Neural progenitor cell (in vitro differentiated cells): ENCODE measurements at places on chromosomes 5 and 9. TPM values are rescaled to one million over a fixed set of nuclear protein-coding genes. Genes with fewer than 3 reads are reported as not detected.
A peak's percentile ranks its signal among the peaks of the same experiment; 100 is the strongest.

DNA sequence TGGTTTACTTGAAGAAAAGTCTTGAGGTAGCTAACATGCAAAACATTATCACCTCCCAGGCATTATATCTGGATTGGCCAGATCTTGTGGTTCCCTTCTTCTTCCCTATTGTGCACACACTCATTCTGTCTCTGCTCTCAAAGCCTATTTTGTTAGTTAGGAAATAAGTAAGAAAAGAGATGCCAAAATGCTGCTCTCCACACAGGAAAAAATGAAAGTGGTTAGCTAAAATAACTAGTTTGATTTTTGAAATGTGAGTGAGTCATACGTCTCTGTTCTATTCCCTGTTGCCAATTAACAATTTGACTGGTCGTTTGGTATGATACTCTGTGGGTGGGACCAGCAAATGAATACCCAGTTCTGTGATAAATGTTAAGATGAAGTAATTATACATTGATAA lies 28.1 kb downstream of the LMNB1 start:
- no peak overlapping the region for H3K4me3 ChIP-seq
- no peak for DNase-seq
- H3K27me3 ChIP-seq = no peaks in the 10 kb centered on the region
- peaks cover 33% of the 10 kb centered on the region for H3K36me3 ChIP-seq
- no peak overlapping the region for H3K27ac ChIP-seq

- peaks cover 13% of the 10 kb centered on the region for H3K4me1 ChIP-seq
- no peak overlapping the region for H3K4me3 ChIP-seq
- no peak overlapping the region for H3K27ac ChIP-seq
- no peaks in the 10 kb centered on the region for H3K36me3 ChIP-seq
- DNase-seq = peak; percentile 92
- peaks cover 99% of the 10 kb centered on the region for H3K27me3 ChIP-seq
Measured at GRCh38 chr5:151917904-151918303, 6.7 kb downstream of the GLRA1 start.

GRCh38 chr9:109269081-109269480 lies 51.8 kb downstream of the EPB41L4B start:
- H3K36me3 ChIP-seq = no peaks in the 10 kb centered on the region
- DNase-seq = no peak
- no peaks in the 10 kb centered on the region for H3K4me1 ChIP-seq

Gene TEX48
- total RNA-seq = not detected in 2 replicates

Gene BHMT2
- not detected in 2 replicates for total RNA-seq
